Common myeloid progenitor, CD34-positive (primary cell): ENCODE measurements at places on chromosomes 7 and 10.
A peak's percentile ranks its signal among the peaks of the same experiment; 100 is the strongest.

GRCh38 chr7:99002148-99002826 is 124.0 kb downstream of the TRRAP start:
- no peak for DNase-seq

GRCh38 chr7:97513326-97513725 is 218.6 kb upstream of the TAC1 start:
- DNase-seq = no peak

GRCh38 chr7:30678805-30679204 is 3.5 kb downstream of the CRHR2 start:
- no peak for DNase-seq

- no peak for DNase-seq
These were observed 492.9 kb upstream of the FOXK1 start for GRCh38 chr7:4189131-4189570.

GRCh38 chr7:157612664-157613561 is 276.1 kb downstream of the DNAJB6 start:
- DNase-seq = peak; percentile 76
